CD4-positive, alpha-beta T cell treated with Interferon gamma for 1 hour (primary cell): ENCODE measurements at places on chromosomes 11 and 22.
A peak's percentile ranks its signal among the peaks of the same experiment; 100 is the strongest.

DNA sequence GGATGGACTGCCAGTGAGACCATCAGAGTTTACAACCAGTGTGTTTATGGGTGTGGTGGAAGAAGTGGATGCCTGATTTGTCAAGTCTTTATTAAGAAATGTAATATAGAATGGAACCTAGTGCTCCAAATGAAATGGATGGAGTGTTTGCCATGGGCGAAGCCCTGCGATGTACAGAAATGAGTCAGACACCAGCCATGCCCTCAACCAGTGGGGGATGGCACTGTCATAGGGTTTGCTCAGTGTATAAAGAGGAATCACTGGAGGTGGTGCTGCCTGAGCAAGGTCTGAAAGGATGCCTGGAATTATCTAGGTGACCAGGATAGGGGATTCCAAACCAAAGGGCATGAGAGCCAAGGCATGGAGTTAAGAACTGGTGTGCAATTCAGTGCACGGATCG, 120.9 kb upstream of the MTNR1B start:
- no peak for DNase-seq

GRCh38 chr11:16787035-16787742, 48.7 kb downstream of the C11orf58 start:
- DNase-seq = no peak

- no peak for DNase-seq
Observed at GRCh38 chr11:62245271-62245753, 3.3 kb downstream of the SCGB1D2 start.

DNA sequence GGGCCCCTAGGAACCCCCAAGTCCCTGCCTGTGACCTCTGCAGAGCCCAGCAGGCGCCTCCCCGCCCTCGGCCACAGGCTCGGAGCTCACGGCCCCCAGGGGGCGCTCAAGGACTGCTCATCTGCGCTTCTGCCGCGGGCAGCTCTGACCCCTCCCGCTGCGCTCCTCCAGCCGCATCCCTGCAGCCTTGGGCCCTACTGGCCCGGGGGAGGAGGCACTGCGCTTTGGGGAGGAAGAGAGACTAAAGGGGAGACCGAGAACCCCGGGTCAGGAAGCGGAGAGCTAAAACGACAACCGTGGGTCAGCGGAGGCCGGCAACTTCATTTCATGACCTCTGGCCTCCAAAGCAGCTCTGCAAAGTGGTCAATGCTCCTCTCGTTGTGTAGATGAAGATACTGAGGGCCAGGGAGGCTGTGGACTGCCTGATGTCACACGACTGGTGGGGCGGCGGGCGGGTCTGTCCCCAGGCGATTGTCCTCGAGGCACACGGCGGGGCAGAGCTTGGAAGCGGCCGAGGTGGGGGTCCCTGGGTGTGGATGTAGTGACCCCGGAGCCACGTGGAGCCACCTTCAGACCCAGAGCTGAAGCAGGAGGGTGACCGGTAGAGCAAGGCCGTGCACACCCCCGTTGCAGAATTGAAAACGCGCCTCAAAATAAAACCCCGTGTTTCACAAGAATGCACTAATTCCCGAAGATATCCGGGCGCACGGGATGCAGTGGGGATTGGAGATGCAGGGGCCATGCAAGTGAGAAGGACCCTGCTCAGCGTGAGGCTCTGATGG, 2.7 kb upstream of the KRTAP5-6 start:
- DNase-seq = peak; percentile 76

- DNase-seq = peak; percentile 54
Observed at GRCh38 chr22:43151251-43152002, at the start of gene TSPO. Gene TSPO, plus strand, starts transcription at chr22:43151559. Its CDS starts 7,680 bp downstream, at chr22:43159239.

DNA sequence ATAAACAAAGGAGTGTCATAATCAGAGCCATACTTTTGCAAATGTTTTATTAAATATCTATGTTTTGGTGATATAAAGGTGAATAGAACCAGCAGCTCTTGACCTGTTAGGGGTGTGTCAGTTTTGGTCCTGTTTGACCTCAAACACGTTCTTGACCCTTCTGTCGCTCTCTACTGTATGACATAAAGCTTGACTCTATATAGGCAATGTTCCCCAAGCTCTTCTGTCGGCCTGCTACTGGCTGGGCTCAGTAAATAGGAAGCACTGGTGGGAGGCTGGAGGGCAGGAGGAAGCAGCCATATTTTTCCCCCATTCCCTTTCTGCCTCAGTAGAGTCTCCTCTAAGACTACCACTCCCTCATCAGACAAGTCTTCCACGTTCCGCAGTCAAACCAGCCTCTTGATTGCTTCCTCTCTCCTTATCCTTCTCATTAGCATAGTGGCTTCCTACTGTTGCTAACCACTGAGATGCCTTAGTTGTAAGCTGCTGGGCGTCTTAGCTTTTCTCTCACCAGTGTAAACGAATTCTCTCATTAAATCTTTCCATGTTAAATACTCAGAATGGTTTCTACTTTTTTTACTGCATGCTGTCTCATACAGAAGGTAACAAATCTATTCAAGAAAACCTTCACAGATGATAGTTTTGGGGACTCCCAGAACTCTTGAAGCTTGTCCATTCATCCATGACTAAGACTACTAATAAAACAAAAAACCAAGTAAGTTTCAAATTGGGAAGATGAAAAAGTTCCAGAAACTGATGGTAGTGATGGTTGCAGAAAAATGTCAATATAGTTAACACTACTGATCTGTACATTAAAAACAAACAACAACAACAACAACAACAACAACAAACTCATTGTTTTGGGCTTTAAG, 3.3 kb downstream of the NPAT start:
- DNase-seq = no peak

GRCh38 chr11:70669871-70670675, 271.7 kb downstream of the CTTN start:
- no peak for DNase-seq

- DNase-seq = peak; percentile 82
Observed at GRCh38 chr11:125070699-125071254, 7.7 kb downstream of the SLC37A2 start.

- no peak for DNase-seq
Observed at GRCh38 chr11:134592391-134592990, 180.4 kb upstream of the B3GAT1 start.

- DNase-seq = no peak
Observed at GRCh38 chr11:107139396-107139795, 121.1 kb upstream of the GUCY1A2 start.

DNA sequence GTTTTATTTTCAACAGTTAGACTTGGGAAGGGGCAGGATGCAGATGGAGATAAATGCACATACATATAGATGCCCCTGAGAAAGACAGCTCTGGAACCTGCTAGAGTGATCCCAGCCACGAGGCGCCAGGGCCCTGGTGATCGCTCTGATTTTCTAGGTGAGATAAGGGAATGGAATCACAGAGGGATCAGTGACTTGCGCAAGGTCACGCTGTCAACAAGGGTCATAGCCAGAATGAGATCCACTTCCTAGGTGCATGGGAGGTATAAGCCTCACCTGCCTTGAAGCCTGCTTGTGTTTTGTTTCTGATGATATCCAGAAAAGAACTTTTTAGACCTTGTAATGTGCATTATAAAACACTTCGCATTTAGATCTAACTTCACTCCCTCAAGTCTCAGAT, 47.5 kb downstream of the ZBTB16 start:
- DNase-seq = no peak

DNA sequence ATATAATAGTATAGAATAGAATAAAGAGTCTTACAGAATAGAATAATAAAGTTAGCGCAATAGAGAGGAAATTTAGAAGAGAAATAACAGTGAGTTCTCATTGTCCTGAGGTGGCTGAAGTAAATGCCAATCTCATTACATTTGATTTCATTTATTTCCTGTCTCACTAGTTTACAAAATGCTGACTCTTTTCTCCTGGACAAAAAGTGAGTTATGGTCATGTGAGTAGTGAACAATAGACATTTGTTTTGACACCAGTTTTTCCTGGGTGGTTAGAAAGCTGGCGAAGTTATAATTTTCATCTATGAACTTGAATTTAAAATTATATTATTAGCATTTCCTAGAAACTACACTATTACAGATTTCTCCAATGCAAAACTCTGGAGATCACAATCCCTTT, 143.7 kb downstream of the TYR start:
- no peak for DNase-seq

DNA sequence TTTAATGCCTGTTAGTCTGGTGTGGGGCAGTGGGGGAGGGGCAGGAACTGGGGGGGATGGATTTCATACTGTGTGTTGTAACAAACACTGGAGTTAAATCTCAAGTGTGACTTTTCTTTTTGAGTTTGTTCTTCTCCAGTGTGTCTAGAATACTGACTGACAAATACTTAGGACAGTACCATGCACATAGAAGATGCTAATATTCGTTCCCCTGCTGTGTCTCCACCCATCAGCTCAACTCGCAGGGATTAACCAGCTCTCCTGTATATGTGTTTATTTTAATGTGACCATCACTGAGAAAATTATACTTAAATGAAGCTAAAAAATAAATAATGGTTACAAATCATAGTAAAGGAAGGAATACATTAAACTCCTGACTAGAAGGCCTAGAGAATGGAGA, 150.9 kb upstream of the E2F8 start:
- DNase-seq = no peak

GRCh38 chr11:69569306-69570200, 71.4 kb upstream of the CCND1 start:
- DNase-seq = no peak

- no peak for DNase-seq
Observed at GRCh38 chr11:45518833-45519535, 146.4 kb downstream of the CHST1 start.

DNA sequence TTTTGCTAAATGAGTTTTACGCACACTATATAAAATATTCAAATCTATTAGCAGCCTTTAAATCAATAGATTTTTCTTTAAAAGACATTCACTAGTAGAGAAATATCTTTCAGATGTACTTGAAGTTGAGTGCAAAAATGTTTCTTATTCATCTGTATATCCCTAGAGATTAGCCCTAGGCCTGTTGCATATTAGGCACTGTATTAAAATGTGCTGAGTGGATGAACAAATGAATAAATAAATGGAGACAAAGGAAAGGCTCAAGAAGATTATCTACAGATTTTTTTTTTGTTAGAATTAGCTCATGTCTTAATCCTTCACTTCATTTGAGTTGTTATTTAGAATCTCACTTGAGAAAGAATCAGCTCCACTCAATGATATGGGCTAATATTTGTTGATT, 12.0 kb upstream of the MMP13 start:
- DNase-seq = no peak

DNA sequence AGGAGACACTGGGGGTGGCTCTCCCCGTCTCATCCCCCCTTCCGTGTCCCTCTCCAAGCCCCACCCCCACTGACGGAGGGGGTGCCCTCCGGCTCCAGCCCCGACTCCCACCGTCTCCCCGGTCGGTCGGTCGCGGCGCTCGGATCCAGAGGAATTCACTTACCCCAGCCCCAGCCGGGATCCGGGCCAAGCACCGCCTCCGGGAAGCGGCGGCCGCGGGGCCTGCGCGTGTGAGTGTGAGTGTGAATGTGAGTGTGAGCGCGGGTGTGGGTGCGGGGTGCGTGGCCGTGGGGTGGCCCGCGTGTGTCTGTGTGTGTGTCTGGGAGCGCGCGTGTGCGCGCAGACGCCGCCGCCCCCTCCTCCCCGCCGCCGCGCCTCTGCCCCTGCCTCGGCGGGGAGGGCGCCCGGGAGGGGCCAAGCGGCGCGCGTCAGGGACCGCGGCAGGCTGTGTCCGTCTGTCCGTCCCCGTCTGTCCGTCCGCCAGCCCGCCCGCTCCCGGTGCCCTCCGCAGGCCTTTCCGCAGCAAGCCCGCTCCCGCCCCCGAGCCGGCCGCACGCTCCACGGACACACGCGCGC, at the start of gene ELFN2:
TSS of gene ELFN2 (minus strand) at position 345 of the 576 bp plus-strand sequence. CDS start 51,945 bp downstream, outside the sequence.
- DNase-seq = no peak

DNA sequence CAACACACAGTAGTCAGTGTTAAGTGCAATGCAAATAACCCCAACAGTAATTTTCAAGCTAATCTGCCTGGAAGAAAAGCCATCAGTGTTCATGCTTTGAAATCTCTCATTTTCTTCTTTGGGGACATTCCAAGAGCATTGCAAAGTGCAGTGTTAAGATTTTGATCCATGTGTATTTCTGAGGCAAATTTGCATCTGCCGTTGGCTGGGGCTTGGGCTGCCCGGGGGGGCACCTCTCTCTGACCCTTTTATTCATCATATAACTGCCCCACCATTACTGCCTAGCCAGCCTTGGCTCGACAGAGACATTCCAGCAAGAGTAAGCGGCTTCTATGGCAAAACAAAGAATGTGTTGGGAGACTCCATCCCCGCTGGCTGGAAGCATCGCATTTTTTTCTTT, 483.5 kb downstream of the BRD1 start:
- no peak for DNase-seq

- no peak for DNase-seq
Observed at GRCh38 chr11:133399294-133399693, 133.0 kb downstream of the OPCML start.

GRCh38 chr11:113339929-113340589, 25.7 kb downstream of the TTC12 start:
- DNase-seq = no peak

- no peak for DNase-seq
Observed at GRCh38 chr11:120682332-120682649, 170.7 kb downstream of the GRIK4 start.

- no peak for DNase-seq
Observed at GRCh38 chr11:96954587-96955242, 564.9 kb downstream of the JRKL start.

DNA sequence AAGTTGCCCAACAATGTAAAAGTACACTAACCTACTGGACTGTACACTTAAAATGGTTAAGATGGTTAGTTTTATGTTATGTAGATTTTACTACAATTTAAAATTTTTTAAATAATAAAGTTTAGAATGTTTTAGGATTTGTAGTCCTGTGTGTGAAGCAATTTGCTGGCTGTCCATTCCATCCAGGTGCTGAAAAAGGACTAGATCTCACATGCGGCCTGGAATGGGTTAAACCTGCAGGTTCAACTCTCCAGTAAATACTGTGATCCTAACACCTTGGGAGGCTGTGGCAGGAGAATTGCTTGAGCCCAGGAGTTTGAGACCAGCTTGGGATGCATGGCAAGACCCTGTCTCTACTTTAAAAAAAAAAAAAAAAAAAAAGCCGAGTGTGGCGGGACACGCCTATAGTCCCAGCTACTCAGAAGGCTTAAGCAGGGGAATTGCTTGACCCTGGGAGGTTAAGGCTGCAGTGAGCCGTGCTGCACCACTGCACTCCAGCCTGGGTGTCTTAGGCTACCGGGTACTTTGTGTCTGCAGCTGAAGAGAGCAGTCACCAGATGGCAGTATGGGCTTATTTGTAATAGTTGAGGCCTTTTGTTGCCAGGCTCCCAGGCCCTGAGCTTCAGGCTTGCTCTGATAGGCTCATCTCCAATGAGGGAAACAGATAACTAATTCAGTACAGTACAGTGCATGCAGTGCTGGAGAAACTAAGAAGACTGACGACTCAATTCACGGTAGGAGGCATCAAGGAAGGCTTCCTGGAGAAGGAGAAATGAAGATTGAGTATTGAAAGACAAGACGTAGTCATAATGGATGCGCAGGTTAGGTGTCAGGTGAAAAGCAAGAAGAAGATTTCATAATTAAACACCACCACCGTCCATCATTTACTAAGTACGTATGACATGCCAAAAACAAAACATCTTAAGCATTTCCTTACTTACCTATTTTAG, 64.7 kb upstream of the ASPHD2 start:
- peak; percentile 47 for DNase-seq

DNA sequence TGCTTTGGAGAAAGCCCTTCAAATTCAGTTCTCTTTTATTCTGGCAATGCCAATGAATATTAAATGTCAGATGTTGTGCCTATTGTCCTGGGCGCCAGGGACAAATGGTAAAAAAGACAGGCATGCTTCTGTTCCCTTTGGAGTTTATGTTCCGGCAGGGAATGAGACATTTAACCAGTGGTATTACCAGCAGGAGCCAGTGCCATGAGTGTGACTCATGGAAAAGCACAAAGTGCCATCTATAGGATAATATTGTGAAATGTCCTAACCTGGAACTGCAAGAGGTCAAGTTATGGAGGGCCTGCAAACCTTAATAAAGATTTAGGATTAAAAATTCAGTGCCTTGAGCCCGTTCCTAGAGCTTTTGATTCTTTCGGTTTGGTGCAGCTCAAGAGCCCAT, 39.5 kb downstream of the REXO2 start:
- no peak for DNase-seq
